Endothelial cell of umbilical vein (primary cell): ENCODE measurements at places on chromosomes 1 and 21. TPM values are rescaled to one million over a fixed set of nuclear protein-coding genes. Genes with fewer than 3 reads are reported as not detected.

FMO5 gene
- 0.60 and 1.3 TPM in 2 replicates for total RNA-seq

DNA sequence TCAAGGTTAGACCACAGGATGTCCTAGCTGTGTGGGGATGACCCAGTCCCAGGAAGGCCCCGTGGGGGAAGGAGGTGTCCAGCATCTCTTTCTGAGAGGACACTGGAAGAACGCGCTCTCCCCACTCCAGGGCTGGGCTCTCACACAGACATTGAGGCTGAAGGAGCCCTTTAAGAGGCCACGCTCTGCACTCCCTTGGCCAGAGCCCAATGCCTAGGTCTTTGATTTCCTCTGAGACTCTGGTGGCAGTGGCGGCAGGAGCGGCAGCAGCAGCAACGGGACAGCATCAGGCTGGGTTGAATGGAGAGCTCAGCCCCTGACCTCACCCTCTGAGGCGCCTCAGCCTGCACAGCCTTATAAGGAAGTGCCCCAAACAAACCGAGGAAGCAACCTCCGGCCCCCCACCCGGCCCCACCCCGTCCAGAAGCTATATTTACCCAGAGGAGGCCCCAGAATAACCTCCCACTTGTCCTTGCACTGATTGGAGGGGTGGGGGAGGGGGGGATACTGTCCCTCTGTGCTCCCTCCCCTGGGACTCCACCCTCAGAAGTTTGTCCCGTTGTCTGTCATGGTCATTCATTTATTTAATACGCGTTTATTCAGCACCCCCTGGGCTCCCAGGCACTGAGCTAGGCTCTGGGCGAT is 12.3 kb downstream of the NES start:
- no peak for DNase-seq
- no peaks in the 10 kb centered on the region for H3K36me3 ChIP-seq
- peak overlapping the region; percentile 26 for H3K27ac ChIP-seq
- H3K4me1 ChIP-seq, result peaks cover 48% of the 10 kb centered on the region

DNA sequence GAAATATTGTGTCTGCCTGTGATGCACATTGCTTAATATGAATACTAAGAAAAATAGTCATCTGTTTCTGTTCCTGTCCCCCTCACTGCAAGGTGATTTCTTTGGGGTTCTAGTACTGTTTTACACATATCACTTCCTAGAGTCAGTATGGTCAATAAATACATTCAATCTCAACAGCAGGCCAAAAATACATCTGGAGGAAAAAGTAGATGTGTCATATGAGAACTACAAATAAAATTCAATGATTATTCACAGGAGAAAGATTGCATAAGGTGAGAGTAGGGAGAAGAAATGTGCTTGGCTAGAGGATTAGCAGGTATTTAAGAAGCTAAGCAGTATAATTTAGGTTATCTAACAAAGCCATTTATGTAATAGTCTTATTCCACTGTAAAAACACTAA is 45.3 kb upstream of the SAMSN1 start:
- no peak overlapping the region for H3K27ac ChIP-seq
- H3K4me1 ChIP-seq, result no peaks in the 10 kb centered on the region
- H3K36me3 ChIP-seq, result no peaks in the 10 kb centered on the region

DNA sequence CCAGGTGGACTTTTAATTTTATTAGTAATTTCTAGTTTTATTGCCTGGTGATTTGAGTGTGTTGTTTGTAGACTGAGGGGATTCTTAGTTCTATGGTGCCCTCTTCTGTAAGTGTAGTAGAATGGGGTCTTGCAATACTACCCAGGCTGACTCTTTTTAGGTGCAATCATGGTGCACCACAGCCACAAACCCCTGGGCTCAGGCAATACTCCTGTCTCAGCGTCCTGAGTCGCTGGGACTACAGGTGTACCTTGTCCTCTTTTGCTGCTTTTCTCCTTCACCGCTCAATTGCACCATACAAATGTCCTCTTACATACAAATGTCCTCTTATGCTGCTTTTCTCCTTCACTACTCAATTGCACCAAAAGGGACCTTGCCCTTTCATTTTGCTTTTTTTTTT is 43.1 kb downstream of the SCP2 start:
- H3K4me3 ChIP-seq, result no peak overlapping the region
- no peaks in the 10 kb centered on the region for H3K4me1 ChIP-seq
- no peak overlapping the region for H3K27ac ChIP-seq
- no peaks in the 10 kb centered on the region for H3K27me3 ChIP-seq

KIF21B gene
- total RNA-seq, result 4.4 and 4.7 TPM in 2 replicates

DNA sequence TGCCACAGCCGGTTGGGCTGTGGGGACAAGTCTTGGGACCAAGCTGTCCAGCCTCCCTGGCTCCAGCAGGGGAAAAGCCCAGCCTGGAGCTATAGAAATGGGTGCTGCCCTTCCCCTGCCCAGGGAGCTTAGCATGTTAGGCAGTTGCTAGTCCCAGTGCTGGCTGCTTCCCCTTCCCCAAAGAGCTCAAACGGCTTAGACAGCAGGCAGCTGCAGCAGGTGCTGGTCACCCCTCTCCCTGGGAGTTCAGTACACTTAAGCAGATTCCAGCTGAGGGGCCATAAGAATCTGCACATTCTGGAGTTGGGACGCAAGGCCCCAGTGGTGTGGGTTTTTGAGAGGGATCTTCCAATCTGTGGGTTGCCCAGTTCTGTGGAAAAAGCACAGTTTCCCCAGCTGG is 11.1 kb upstream of the REG4 start:
- no peaks in the 10 kb centered on the region for H3K36me3 ChIP-seq
- H3K4me3 ChIP-seq, result no peak overlapping the region
- DNase-seq, result no peak
- no peaks in the 10 kb centered on the region for H3K4me1 ChIP-seq
- H3K27ac ChIP-seq, result no peak overlapping the region

SLC35F3 gene
- total RNA-seq, result not detected in 2 replicates

RHBG gene
- total RNA-seq, result not detected in 2 replicates

DNA sequence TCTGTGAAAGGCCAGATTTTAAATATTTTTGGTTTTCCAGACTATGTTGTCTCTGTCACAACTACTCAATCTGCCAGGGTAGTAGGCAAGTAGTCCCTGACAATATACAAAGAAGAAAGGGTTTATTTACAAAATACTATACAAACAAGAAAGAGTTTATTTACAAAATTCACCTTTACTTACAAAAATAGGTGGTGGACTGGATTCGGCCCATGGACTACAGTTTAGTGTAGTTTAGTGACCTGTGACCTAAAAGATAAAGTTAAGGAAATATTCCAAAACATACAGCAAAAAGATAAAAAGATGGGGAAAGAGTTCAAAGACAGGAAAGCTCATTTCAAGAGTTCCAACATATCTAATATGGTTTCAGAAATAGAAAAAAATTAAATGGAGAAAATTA is 52.9 kb upstream of the MAP10 start:
- DNase-seq, result no peak
- H3K4me3 ChIP-seq, result no peak overlapping the region
- no peaks in the 10 kb centered on the region for H3K4me1 ChIP-seq

ADGRL4 gene
- total RNA-seq, result 143 and 205 TPM in 2 replicates

- H3K4me3 ChIP-seq, result no peak overlapping the region
- peaks cover 82% of the 10 kb centered on the region for H3K27me3 ChIP-seq
- H3K36me3 ChIP-seq, result no peaks in the 10 kb centered on the region
- no peak for DNase-seq
These were observed 1.2 kb downstream of the RUNX3 start for GRCh38 chr1:24928689-24929397.

HCRTR1 gene
- 0.93 and 1.4 TPM in 2 replicates for total RNA-seq

- H3K4me3 ChIP-seq, result no peak overlapping the region
- H3K4me1 ChIP-seq, result no peaks in the 10 kb centered on the region
- no peak for DNase-seq
- no peaks in the 10 kb centered on the region for H3K36me3 ChIP-seq
- no peaks in the 10 kb centered on the region for H3K27me3 ChIP-seq
- H3K27ac ChIP-seq, result no peak overlapping the region
These were observed 218.6 kb upstream of the C1orf87 start for GRCh38 chr1:60292140-60292539.

DNA sequence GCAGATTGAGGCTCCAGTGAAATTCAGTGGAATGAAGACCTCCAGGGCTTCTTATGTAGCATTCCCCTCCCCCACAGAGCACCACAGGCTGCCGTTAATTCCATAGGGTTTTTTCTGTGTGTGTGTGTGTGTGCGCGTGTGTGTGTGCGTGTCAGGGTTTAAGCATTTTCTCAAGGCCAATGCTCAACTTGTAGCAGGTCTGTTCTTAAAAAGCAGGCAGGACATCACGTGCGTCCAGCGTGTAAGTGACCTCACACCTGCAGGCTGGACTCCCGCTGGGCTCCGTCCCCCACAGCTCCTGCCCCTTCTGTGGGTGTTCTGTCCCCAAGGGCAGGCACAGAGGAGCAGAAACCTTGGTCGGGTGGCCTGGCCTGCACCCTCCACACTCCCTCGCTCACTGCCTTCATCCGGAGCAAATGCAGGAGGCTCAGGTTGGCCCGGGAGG is 5.3 kb downstream of the PRDM16 start:
- peaks cover 32% of the 10 kb centered on the region for H3K27me3 ChIP-seq
- H3K36me3 ChIP-seq, result no peaks in the 10 kb centered on the region
- no peak overlapping the region for H3K27ac ChIP-seq
- no peaks in the 10 kb centered on the region for H3K4me1 ChIP-seq

DNA sequence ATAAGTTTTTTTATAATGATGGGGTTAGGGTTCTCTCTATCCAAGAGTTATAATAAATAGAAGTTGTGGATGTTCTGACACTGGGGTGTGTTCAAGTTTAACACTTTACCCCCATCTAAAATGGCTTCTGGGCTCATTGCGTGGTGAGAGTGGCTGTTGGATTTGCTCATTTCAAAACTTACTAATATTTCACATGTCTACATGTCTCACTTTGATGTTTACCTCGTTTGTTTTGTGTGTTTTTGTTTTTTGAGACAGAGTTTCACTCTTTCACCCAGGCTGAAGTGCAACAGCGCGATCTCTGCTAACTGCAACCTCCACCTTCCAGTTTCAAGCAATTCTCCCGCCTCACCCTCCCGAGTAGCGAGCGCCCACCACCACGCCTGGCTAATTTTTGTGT is 3.7 kb downstream of the RRP1B start:
- no peaks in the 10 kb centered on the region for H3K27me3 ChIP-seq
- no peak for DNase-seq
- peaks cover 8% of the 10 kb centered on the region for H3K36me3 ChIP-seq
- no peak overlapping the region for H3K4me3 ChIP-seq
- peaks cover 32% of the 10 kb centered on the region for H3K4me1 ChIP-seq

DNA sequence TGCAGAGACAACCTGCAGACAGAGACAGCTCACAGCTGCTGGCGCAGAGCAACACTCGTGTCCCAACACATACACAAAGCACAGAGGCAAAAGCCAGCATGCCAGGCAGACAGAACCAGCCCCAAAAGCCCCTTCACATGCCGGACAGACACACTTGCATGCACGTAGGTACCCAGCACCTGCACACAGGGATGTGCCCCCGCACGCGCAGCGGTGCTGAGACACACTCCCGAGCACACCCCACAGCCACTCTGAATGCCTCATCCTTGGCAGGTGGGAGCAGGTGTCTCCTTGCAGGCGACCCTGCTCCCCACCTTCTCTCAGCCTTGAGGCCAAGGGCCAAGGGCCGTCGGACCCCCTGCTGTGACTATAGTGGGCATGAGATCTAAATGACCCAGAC is 41.2 kb upstream of the ZC3H12A start:
- H3K36me3 ChIP-seq, result no peaks in the 10 kb centered on the region
- H3K4me1 ChIP-seq, result no peaks in the 10 kb centered on the region
- H3K27ac ChIP-seq, result no peak overlapping the region
